Hematopoietic multipotent progenitor cell treated with erythropoietin and hydrocortisone succinate and interleukin-3 and kit ligand, for 17 days (in vitro differentiated cells): ENCODE measurements at places on chromosomes 2 and 18.

DNA sequence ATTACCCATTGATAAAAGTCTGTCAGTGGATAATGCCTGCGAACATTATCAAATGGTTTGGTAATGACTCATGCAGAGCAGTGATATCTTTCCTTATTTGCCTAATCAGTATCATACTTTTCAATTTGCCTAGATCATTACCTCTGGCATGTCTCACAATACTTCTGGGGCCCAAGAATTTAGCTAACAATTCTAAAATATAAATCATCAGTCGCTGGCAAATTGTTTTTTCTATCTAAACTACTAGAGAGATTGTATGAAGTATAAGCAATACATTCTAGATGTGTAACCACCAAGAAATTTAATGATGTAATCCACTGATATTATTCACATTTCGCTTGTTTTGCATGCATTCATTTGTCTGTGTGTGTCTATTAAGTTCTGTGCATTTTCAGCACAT lies 191.2 kb upstream of the CDH19 start:
- DNase-seq: no peak

DNA sequence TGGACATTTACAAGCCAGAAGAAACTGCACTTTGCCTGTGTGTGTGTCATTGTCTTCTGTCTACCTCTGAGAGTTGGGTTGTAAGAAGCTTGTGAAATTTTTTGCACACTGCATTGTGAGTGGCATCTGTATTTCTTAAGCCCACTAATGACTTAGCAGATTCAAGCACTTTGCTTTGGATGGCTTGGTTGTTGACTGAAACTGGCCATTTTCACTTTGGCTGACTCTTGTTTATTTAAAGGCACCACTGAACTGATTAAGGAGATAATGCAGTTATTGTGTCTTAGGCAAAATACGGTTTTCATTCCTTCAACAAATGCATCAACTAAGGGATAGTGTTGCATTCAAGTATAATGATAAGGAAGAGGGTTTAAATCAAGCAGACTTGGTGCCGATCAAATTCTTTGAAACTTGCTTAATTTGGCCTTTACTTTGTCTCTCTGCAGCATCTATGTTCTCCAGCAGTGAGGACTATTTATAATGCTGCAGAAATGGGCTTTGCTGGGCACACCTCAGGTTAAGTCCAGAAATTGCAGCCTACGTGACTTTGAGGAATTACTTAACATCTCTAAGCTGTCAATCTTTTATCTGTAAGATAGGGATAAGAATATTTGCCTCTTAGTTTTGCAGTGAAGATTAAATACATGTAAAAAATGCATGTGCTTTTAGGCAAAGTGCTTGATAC lies 142.0 kb downstream of the CCDC85A start:
- no peak for DNase-seq

- no peak for DNase-seq
Observed at GRCh38 chr18:5998907-5999306, 103.6 kb upstream of the TMEM200C start.

DNA sequence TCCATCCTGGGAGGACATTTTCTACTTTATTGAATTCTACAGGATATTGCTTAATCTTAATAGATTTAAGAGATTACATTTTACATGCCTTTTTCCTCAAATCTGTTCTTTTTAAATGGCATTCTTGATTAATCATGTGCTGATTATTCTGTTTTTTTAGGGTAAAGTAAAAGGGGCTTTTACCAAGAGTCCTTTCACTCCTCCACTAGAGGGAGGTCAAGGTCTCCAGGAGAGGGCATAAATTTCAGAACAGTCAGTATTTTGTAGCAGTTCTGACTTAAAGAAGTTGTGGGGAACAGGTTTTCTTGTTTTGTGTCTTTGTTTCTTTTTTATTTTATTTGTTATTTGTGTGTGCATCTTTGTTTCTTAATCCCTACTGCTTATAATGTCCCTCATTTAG lies 25.4 kb downstream of the WDR75 start:
- DNase-seq: peak; percentile 71

DNA sequence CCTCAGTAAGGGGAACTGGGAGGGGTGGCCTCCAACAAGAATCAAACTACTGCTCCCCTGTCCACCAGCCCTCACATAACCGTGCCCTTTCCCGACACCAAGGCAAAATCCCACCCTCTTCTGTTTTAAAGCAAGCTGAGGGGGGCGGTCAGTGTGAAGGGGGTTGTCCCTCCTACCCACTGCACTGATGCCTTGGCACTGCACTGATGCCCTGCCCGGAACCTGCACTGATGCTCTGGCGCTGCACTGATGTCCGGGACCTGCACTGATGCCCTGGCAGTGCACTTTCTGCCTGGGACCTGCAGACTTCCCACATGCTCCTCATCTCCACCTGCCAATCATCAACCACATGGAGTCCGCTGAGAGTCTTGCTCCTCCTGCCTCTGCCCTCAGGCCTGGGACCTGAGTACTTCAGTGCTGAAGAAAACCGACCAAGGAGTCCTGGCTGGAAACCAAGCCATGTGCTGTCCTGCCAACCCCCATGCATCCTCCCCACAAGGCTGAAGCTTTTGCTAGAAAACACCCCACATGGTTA lies 179.5 kb downstream of the SMAD2 start:
- DNase-seq: no peak

- DNase-seq: no peak
Observed at GRCh38 chr2:220394433-220394832, 767.0 kb downstream of the SLC4A3 start.
